Cortex of kidney (tissue), 1 donor: ENCODE measurements at places on chromosomes 16 and 17.

DNA sequence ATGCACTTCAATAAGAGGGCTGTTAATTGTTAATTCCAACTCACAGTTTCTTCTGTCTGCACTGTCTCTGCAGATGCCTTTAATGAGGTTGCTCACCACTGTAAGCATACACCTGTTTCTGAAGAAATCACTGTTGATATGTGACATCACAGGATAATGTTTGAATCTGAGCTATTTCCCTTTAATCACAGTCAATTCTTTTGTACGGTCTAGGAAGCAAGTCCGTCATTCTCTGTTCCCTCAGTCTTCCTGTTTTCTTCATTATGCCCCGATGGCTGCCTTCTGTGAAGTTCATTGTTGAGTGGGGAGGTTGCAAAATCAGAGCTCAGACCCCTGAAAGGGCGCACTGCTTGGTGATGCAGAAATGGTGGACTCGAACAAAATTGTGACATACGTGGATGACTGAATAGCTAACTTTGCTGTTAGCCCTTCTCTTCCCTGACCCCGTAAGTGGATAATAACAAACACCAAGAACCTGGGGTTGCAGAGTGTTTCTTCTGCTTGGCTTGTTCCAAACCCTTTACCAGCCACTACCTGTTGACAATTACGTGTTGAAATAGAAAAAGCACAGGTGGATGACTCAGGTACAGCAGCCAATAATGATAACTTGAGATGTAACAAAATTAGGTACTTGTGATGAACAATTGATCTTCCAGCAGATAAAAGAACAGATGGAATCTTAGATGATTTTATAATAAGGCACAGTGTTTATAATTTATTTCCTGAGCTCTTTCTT lies 71.9 kb upstream of the AXIN2 start:
- DNase-seq: no peak

- DNase-seq: no peak
These were observed 6.0 kb upstream of the GRB2 start for GRCh38 chr17:75411328-75412067.

- DNase-seq: no peak
These were observed 8.4 kb upstream of the ZNF747 start for GRCh38 chr16:30543067-30543466.

GRCh38 chr17:43554857-43555256 lies 8.7 kb upstream of the ETV4 start:
- DNase-seq: no peak

DNA sequence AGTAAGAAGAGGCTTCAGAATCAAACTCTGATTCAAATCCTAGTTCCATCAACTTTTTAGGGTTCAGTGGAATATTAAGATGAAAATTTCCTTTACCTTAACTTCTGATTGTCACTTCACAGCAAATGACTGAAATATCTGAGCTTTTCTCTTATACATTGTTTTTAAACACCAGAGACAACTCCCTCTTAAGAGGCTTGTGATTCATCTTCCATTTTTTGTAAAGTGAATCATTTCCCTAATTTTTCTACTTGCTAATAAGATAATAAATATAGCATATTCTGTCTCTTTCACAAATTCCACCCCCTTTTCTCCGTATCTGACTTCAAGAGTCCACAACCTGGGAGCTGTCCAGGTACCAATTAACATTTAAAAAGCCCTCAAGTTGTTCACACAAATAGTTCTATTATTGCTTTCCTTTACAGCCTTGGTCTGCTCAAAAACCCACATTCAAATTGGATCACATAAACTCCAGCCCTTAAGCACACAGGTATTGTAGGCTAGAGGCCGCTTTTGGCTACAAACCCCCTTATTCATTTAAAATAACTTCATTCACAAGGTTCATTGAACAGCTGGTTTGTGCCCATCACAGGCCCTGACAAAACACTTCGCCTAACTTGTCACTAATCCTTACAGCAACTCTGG lies 14.1 kb upstream of the UTP6 start:
- DNase-seq: no peak

DNA sequence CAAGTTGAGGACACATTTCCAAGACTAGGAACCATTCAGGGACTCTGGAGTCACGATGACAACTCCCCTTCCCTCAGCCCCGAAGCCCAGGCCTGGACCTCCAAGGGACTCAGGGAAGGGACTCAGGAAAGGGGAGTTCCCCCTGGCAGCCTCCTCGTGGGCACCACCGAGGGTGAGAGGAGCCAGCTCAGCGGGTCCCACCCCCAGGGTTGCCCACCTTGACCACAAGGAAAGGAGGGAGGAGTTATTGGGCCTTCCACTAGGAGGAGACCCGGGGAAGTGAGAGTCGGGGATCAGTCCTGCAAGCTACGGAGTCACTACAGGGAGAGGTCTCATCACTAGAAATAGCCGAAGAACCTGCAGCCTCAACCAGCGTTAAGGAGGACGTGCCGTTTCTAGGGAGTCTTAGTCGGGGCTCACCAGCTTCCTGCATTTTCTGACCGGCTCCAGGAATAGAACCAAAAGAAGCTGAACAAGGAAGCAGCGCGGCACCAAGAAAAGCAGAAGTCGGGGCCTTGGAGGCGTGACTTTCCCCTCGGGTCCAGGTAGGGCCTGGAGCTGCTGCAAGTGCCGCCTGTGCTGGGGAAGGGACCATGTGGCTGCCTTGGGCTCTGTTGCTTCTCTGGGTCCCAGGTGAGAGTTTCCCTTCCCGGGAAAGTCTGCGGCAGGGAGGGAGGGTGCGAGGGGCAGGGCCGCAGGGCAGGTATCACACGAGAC lies at the start of gene CD300A:
Gene CD300A (plus strand): TSS at position 524 of the 717 bp plus-strand sequence. CDS start 70 bp downstream, at position 594.
- no peak for DNase-seq

DNA sequence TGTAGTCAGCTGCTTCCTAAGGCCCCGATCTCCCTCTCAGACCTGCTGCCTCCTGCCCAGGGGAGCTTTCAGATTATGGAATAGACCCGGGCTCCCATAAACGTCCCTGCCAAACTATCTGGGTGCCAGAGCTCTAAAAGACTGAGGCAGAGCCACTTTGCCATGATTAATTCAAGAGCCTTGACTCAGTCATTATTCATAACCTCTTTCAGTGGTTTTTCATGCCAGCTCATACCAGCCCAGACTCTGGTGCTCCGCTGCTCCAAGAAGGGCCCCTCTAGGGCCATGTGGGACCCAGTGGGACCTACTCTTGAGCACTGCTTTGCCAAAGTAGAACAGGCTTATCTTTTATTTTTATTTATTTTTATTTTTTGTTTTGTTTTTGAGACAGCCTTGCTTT lies 23.9 kb downstream of the DNAI2 start:
- no peak for DNase-seq

DNA sequence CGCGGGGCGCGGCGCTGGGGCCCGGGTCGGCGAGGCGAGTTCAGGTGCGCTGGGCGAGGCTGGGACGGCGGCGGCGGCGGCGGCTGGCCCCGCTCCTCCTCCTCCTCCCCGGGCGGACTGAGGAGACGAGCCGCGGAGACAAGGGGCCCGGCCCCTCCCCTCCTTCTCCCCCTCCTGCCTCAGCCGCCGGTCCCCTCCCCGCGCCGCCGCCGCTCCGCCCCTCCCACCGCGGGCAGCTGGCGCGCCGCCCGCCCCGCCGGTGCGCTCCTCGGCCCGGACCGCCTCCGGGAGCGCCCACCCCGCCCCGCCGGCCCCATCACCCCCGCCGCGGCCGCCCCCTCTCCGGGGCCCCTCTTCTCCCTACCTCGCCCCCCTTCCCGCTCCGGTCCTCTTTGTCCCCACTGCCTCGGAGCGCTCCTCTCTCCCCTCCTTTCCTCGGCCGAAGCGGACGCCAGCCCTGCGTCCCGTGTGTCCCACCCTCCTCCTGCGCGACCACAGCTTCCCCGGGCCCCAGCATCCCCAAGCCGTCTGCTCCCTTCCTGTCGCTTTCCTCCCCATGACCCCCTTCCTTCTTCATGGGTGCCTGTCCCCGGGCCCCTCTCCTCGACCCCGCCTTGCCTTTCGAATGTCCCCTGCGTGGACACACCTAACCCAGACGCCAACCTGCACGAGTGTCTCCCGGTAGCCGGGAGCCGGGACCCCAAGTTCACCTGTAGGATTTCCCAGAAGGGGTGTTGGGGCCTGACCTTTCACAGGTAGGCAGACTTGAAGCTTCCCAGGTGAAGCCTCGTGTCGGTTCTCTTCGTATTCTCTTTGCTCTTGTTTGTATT lies at the start of gene TOX3:
Gene TOX3 (minus strand): TSS at position 140 of the 830 bp plus-strand sequence. CDS start 420 bp downstream, outside the sequence.
- DNase-seq: no peak

- no peak for DNase-seq
These were observed 504 bp downstream of the MAZ start for GRCh38 chr16:29806641-29807425.

- DNase-seq: no peak
These were observed 25.6 kb downstream of the TTLL6 start for GRCh38 chr17:48791128-48792032.

GRCh38 chr16:11084484-11084875 lies 140.1 kb downstream of the CLEC16A start:
- DNase-seq: no peak

DNA sequence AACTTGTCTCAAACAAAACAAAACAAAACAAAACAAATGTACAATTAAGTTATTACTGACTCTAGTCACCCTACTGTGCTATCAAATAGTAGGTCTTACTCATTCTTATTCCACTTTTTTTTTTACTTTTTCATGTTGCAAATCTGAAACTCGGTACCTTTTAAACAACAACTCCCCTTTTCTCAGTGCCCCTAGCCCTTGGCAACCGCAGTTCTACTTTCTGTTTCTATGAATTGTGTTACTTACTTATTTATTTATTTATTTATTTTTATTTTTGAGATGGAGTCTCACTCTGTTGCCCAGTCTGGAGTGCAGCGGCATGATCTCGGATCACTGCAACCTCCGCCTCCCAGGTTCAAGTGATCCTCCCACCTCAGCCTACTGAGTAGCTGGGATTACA lies 104.0 kb downstream of the SLC39A11 start:
- DNase-seq: no peak

- no peak for DNase-seq
These were observed 32.1 kb downstream of the DNAH17 start for GRCh38 chr17:78544881-78545755.

- no peak for DNase-seq
These were observed 6.6 kb upstream of the ARMC5 start for GRCh38 chr16:31452631-31453106.

GRCh38 chr16:47375423-47375822 lies 85.4 kb downstream of the ITFG1 start:
- no peak for DNase-seq

GRCh38 chr17:70172923-70173322 lies 3.6 kb downstream of the KCNJ2 start:
- no peak for DNase-seq

GRCh38 chr16:5642436-5642835 lies 544.8 kb upstream of the EEF2KMT start:
- no peak for DNase-seq

DNA sequence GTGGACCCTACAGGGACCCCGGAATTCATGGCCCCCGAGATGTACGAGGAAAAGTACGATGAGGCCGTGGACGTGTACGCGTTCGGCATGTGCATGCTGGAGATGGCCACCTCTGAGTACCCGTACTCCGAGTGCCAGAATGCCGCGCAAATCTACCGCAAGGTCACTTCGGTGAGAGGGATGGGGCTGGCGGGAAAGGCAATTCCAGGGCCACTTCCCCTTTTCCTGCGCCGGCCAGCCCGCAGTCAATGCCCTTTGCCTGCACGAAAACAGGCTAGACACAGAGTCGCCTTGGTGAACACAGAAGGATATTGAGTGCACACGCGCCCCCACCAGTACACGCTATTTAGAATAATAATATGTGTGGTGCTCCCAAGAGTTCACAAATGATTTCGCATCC lies 4.0 kb downstream of the WNK4 start:
- no peak for DNase-seq

DNA sequence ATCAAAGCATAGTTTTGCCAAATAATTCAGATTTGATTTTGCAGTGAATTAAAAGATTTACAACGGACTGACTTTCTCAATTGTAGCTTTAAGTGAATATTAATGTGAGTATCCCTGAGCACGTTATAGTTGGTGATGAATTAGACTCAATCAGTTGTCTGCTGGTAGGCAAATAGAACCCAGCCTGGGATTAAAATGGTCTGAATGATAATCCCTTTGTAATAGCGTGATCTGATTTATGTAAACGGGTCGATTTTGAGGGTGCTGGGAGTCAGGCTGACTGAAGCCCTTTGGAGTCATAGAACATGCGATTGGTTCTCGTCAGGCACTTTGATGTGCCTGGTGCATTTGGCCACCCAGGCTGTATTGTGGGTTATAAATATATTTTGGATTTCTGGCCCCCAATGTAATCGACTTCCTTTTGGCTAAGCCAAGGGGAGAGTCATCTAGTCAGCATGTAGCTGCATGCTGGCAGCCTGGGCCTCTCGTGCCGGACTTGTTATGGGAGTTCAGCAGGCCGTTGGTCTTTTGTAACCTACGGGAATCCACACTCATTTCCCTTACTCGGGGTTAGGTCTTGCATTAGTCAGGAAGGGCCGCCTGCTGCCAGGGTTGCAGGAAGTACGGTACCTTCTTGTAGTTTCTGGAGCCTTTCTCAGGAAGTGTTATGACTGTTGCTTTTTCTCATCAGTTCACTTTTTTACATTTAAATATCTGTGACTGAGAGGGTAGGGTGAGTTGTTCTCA lies 5.4 kb downstream of the PGS1 start:
- DNase-seq: no peak

DNA sequence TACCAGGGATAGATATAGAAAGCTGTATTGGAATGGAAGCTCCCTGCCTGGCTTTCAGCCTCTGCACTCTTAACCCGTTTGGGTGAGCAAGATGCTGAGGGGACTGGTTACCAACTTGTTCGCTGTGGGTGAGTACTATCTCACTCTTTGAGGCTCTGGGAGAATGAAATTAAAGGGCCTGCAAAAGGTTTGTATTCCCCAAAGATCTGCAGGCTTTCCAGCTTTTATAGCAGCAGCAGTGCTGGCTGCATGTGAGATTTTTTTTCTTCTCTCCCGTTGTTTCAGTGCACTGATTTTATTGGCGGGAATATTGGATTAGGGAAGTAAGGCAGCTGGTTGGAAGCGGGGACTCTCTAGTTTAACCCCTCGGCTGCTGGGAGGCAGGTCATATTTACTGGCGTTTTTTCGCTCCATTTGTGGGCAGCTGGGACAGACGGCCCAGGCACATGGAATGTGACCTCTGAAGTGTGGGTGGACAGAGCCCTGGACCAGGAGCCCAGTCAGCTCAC lies 30.9 kb downstream of the C17orf75 start:
- DNase-seq: no peak

DNA sequence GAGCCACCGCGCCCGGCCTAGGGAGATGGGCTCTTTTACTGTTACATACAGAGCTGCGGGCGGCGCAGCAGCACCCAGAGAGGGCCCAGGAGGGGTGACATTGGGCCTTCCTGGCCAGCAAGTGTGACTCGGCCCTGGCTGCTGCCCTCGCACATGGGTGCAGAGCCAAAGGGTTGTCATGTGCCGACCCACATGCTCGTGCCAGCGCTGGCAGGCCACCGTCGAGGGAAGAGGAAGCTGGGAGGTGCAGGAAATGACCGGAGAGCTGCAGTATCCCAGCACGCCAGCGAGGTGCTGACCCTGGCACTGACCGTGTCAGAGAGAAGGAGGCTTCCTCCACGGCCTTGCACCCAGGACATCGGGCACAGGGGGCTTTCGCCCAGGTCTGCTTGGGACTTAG lies 8.0 kb downstream of the ENDOV start:
- no peak for DNase-seq

- DNase-seq: no peak
These were observed 58.7 kb downstream of the KLHDC4 start for GRCh38 chr16:87707097-87707496.
